ENCODE measurements at places on chromosomes 2 and 18.

DNA sequence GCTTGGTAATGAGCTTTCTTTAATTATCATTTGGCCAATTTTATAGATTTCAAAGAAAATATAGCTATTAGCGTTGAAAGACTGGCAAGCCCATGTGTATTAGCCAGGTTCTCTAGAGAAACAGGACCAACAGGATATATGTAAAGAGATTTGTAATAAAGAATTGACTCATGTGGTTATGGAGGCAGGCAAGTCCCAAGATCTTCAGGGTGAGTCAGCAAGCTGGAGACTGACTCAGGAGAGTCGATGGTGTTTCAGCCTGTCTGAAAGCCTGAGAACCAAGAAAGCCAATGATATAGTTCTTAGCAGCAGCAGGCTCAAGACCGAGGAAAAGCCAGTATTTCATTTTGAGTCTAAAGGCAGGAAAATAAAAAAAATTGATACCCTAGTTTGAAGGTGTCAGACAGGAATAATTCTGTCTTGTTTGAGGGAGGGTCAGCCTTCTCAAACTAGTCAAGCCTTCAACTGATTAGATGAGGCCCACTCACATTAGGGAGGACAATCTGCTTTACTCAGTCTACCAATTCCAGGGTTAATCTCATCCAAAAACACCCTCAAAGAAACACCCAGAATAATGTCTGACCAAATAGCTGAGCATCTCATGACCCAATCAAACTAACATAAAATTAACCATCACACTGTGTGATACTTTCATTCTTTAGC lies 78.3 kb upstream of the CRIM1 start:
- no peak for DNase-seq

DNA sequence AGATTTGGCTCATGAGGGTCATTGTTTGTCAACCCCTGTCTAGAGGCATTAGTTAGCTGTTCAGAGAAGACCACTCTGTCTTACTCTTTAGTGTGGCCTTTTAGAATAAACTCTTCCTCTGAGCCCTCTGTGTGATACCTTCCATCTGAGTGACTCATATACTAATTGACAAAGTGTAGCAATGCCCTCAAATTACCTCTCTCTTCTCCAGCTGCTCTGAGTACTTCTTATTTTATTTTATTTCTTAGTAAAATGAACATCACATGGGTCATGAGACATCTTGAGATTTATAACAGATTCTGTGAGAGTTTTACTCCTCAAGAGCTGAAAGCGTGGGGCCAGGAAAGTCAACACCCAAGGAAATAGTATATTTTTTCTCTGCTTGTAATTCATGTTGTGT lies 67.4 kb downstream of the KCTD18 start:
- DNase-seq: no peak

- DNase-seq: no peak
Measured at GRCh38 chr2:230865307-230865765, 594 bp downstream of the ITM2C start.

DNA sequence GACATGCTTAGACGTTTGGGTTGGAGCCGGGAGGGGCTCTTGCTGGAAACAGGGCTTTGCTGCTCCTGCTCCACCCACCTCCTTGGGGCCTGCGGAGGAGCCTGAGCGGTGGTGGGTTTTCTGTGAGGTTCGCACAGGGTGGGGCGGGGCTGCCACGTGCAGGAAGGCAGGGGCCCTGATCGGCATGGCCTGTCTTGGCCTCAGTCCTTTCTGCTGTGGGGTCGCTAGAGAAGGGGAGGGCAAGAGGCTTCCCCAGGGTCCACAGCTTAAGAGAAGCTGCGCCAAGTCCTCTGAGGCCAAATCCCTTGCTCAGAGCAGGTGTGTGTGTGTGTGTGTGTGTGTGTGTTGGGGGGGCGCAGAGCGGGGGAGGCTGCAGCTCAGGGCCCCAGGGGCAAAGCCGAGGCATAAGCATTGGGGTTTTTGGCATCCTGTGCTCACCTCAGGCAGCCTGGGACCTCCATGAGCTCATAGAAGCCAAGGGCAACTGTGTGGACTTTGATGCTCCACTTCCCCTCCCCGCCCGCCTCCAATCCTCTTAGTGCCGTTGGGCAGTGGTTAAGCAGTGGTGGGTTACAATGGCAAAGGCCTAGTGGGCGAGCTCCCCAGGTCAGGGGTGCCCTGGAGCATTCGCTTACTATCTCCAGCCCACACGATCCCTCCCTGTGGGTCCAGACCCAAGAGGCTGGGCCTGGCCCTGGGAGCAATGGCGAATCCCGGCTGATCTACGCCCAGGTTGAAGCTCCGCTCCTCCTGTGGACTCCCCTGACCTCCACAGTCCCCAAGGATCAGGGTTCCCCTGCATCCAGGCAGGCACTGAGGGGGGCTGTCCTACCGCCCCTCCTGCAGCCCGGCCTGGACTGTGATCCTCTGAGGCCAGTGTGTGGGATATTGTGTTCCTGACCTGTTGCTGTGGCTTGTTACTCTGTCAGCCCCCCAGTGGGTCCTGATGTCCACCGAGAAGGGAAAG lies 28.9 kb downstream of the TOGARAM2 start:
- DNase-seq: no peak

GRCh38 chr2:58047373-58047935 lies 848 bp downstream of the VRK2 start:
- no peak for DNase-seq

- DNase-seq: peak; percentile 72
Measured at GRCh38 chr2:158953926-158954763, 14.3 kb upstream of the TANC1 start.

DNA sequence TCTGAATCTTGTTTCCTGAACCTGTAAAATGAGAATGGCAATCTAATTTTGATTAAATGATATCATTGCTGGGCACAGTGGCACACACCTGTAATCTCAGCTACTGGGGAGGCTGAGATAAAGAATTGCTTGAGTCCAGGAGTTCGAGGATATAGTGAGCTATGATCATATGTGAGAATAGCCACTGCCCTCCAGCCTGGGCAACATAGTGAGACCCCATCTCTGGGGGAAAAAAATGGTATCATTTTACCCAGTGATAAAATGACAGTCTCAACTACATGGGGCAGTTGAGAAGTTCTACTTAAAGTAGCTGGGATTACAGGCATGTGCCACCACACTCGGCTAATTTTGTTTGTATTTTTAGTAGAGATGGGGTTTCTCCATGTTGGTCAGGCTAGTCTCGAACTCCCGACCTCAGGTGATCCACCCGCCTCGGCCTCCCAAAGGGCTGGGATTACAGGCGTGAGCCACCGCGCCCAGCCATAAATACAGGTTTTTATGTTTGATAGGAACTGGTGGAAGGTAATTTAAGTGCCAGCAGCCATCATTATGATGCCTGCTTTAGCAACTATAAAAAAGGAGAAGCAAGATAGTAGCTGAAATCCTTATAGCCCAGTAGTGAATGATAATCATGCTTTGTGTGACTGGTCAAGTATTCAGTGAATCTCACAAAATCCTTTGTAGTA lies 17.0 kb downstream of the BZW1 start:
- DNase-seq: no peak

DNA sequence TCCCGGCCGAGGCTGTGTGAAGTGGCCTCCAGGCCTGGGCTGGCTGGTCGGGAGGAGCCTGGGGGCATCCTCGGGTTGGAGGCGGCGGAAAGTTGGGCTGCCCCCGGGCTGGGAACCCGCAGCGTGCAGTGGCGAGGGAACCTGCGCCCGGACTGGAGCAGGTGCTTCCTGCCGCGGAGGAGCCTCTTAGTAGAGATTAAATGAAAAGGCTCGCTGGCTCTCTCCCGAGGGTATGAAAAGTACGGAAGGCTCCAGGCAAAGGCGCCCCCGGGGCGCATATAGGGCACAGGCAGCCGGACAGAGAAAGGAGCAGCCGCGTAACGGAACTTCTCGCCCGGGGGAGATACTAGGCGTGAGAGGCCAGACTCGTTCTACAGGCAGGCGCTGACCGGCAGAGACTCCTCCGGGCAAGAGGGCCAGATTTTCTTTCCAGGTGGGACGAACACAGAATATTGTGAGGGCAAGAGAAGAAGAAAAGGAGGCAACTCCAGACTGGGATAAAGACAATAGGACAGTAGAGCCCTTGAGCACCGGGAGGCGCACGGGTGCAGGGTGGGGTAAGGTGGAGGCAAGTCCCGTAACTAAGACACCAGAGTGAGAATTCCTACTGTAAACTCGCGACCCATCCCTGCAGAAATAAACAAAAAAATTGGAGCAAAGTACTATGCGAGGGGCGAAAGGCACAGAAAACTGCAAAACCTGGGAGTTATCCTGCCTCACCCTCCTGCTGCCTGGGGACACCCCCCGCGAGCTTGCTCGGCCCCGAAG lies 816 bp downstream of the CDH2 start:
- no peak for DNase-seq

Measured in NCI-H2029 treated with DMSO at 0.1 percent for 48 hours (cell line).